ENCODE measurements at places on chromosomes 3 and 15.

GRCh38 chr3:49013738-49014660 lies 4.4 kb downstream of the DALRD3 start:
- DNase-seq: no peak

DNA sequence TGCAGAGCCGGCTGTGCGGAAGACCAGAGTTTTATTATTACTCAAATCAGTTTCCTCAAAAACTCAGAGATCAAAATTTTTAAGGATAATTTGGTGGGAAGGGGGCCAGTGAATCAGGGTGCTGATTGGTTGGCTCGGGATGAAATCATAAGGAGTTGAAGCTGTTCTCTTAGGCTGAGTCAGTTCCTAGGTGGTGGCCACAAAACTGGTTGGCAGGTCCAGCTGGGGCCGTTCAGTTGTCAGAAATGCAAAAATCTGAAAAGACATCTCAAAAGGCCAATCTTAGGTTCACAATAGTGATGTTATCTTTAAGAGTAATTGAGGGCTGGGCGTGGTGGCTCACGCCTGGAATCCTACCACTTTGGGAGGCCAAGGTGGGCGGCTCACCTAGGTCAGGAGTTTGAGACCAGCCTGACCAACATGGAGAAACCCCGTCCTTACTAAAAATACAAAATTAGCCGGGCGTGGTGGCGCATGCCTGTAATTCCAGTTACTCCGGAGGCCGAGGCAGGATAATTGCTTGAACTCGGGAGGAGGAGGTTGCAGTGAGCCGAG lies 2.3 kb upstream of the ZNF589 start:
- DNase-seq: no peak

GRCh38 chr3:15941958-15942357 lies 144.2 kb upstream of the ANKRD28 start:
- DNase-seq: no peak

DNA sequence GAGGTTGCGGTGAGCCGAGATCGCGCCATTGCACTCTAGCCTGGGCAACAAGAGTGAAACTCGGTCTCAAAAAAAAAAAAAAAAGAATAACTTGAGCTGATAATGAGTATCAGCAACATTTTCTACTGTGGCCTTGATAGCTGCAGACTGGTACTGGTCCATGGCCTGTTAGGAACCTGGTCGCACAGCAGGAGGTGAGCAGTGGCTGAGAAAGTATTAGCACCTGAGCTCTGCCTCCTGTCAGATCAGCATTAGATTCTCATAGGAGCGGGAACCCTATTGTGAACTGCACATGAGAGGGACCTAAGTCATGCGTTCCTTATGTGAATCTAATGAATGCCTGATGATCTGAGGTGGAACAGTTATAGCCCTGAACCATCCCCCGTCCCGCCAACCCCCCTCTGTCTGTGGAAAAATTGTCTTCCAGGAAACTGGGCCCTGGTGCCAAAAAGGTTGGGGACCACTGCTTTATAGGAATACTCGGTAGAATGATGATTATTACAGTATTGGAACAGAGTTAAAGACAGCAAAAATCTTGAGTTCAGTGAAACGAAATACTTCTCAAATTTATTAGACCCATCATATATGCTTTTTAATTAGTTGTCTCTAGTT lies 126.0 kb downstream of the ZNF609 start:
- DNase-seq: no peak

DNA sequence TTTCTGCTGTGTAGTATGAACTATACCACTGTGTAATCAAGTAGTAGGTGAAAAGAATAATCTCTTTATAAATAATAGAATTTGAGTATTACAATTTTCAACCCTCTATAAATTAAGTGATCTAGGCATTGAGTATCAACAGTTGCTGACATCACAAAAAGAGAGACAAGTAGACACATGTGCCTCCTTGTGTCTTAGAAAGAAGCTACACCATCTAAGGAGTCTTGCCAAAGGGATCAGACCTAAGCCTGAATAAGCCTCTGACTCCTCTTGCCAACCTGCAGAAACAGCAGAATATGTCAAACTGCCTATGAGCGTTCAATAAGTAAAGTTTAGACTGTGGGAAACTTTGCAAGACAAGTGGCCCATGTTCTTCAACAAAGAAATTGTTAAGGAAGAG lies 5.8 kb upstream of the MTMR10 start:
- DNase-seq: no peak

DNA sequence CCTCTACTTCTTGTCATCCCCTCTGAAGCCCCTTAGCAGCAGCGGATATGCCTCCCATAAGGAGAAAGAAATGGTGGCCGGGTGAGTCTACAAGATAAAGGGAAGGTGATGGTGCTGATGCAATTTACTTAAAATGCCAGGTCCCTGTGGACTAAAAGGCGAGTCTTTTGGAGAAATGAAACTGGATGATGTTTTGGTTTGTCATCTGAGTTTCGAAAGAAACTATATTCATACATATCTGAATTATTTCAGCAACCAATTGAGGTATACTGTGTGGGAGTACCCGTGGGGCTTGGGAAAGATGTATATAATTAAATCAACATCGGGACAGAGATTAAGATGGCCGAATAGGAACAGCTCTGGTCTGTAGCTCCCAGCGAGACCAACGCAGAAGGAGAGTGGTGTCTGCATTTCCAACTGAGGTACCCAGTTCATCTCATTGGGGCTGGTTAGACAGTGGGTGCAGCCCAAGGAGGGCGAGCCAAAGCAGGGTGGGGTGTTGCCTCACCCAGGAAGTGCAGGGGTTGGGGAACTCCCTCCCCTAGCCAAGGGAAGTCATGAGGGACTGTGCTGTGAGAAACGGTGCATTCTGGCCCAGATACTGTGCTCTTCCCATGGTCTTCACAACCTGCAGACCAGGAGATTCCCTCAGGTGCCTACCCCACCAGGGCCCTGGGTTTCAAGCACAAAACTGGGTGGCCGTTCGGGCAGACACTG lies 210.6 kb upstream of the CHRM5 start:
- no peak for DNase-seq

- no peak for DNase-seq
Measured at GRCh38 chr3:99376926-99377325, 261.5 kb upstream of the COL8A1 start.

GRCh38 chr3:69569520-69569919 lies 169.7 kb upstream of the MITF start:
- no peak for DNase-seq

GRCh38 chr3:13370609-13371008 lies 49.5 kb downstream of the NUP210 start:
- DNase-seq: no peak

- no peak for DNase-seq
Measured at GRCh38 chr3:42904076-42904475, 1.9 kb upstream of the ZNF662 start.

DNA sequence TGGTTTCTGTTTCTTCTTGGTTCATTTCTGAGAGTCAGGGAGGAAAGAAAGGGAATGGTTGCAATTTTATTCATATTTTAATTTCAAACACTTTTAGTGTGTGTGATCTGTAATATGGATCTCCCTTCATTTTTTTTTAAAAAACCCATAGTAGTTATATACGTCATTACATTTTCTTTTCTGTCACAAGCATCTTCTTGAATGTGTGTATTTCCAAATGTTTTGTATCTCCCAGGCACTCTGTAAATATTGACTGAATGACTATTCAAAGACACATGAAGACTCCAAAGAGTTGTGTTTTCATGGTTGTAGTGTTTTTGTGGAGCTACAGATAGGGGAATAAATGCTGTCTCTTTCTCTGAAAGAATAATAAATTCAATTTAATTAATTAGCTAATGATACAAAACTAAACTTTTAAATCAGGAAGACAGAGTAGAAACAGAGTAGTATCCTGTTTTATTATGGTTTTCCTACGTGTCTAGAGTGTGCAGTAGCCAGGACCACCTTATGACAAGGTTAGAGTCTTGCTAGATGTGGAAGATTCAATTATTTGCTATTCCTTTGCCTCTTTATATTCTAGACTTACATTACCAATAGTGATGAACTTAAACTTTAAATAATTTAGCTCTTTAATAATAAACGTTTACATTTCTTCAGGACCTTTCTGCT lies 35.5 kb downstream of the NECTIN3 start:
- no peak for DNase-seq

GRCh38 chr15:91522605-91523332 lies 330.7 kb upstream of the SLCO3A1 start:
- DNase-seq: no peak

- DNase-seq: no peak
Measured at GRCh38 chr3:78907367-78907766, 860.4 kb downstream of the ROBO1 start.

- peak; percentile 52 for DNase-seq
Measured at GRCh38 chr15:34038023-34038870, 757 bp downstream of the AVEN start.

GRCh38 chr3:128854475-128854874 lies 24.9 kb upstream of the ACAD9 start:
- no peak for DNase-seq

DNA sequence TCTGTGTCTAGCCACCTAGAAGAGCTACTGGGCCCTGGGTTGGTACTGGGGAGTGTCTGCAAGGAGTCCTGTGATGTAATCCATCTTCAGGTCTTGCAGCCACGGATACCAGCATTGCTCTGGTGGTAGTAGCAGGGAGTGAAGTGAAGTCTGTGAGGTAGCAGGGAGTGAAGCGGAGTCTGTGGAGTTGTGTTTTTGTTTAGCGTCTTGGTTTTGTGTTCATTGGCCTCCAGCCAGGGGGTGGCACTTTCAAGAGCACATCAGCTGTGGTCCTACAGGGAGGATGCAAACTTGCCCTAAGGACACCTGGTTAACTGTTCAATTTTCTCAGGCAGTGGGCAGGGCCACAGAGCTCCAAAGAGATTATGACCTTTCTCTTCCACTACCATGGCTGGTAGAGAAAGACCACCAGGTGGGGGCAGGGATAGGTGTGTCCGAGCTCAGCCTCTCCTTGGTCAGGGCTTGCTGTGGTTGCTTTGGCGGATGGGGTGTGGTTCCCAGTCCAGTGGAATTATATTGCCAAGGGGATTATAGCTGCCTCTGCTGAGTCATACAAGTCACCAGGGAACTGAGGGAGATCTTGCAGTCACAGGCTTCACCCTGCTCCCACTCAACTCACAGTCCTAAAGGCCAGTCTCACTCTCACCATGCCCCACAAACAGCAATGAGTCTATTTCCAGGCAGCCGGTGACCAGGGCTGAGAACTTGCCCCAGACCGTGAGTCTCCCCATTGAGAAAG lies 424.7 kb downstream of the ZBBX start:
- no peak for DNase-seq

GRCh38 chr15:44781128-44781810 lies 44.9 kb downstream of the TRIM69 start:
- no peak for DNase-seq

DNA sequence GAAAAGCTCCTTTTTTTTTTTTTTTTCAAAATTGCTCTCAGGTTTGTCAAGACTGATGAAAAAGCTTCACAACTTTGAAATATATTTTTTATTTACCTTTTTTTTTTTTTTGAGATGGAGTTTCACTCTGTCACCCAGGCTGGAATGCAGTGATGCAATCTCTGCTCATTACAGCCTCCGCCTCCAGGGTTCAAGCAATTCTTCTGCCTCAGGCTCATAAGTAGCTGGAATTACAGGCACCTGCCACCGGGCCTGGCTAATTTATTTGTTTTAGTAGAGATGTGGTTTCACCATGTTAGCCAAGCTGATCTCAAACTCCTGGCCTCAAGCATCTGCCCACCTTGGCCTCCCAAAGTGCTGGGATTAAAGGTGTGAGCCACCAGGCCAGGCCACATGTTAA lies 1515.0 kb downstream of the OTOL1 start:
- DNase-seq: no peak

DNA sequence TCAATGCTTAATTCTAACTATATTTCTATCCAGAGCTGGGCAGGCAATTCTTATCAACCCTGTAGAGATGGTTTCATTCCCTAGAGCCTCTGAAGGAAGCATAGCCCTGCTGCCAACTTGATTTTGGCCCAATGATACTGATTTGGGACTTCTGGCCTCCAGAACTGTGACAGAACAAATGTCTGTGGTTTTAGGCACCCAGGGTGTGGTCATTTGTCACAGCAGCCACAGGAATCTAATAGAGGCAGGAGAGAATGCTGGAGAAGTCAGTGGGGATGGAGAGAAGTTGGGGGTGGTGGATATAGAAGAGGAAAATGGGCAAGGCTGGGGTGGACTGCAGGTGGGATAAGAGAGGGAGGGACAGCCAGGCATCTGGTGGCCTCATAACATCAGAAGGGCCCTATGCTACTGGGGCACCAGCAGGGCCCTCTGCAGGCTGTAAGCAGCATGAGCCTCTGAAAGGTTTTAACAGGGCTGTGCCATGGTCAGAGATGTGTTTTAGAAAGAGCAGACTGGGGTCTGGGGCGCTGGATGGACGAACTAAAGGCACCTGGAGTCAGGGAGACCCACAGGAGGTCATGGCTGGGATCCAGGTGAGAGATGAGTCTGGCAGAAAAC lies 19.8 kb downstream of the MRPS11 start:
- no peak for DNase-seq

GRCh38 chr15:60152386-60152785 lies 148.3 kb downstream of the FOXB1 start:
- no peak for DNase-seq

GRCh38 chr3:177427540-177427939 lies 230.3 kb upstream of the TBL1XR1 start:
- DNase-seq: no peak

DNA sequence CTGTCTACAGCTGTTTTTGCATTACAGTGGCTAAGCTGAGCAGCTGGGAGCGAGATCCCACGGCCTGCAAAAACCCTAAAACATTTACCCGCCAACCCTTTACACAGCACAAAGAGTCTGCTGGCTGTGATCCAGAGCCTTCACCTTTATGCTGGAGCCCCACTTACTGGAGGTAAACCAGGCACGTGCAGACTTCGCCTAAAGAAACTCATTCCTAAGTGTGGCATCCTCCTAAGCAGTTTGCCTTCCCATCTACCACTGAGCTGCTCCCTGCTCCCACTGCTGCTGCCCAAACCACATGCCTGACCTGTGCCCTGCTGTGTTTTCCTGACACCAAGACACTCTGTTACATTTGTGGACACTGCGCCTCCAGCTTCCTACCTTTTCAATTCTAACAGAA lies 53.0 kb downstream of the CHSY1 start:
- no peak for DNase-seq

GRCh38 chr15:43330780-43331087 lies 361 bp upstream of the LCMT2 start:
- no peak for DNase-seq

DNA sequence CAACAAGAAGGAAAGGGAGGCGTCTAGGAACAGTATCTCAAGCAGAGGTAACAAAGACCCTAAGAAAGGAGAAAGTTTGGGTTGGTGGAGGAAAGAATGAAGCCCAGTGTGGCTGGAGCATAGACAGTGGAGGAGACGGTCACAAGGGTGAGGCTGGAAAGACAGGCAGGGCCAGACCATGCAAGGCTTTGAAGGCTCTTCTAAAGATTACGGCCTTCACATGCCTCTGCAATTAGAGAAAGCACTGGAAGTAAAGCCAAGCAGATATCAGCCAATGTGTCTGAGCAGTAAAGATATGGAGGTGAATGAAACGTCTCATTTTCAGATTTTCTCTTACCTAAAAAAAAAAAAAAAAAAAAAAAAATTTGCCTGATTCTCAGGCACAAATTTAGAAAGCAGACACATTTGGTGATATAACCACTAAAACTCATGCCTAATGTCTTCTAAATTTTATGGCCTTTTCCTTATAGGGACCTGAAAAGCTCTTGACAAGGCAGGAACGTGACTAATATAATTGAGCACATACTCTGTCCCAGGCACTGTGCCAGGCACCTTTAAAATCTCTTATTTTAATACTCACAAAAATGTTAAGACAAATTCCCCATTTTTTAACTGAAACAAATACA lies 184.1 kb downstream of the MECOM start:
- no peak for DNase-seq

- DNase-seq: no peak
Measured at GRCh38 chr3:11015369-11015768, 22.8 kb downstream of the SLC6A1 start.
